ENCODE measurements at places on chromosomes 13 and 19.

- no peak for DNase-seq
Observed at GRCh38 chr13:93847162-93847561, 620.6 kb downstream of the GPC6 start.

- DNase-seq, result no peak
Observed at GRCh38 chr13:109667807-109668291, 118.5 kb downstream of the IRS2 start.

DNA sequence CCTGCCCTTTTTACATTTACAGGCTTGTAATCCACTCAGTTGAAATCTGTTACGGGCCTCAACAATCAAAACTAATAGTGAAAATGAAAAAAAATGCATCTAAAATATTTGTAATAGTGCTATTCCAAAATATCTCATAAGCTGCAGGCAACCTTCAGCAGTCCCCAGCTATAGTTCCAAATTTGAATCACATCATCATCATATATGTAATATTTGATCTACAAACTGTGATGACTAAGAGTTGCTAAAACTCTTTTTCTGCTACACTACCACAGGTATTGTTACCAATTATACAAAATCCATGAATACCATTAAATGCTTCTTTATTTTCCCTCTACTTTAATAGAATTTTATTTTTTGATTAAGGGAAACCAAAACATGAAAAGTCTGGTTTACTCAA is 121.4 kb upstream of the RFC3 start:
- no peak for DNase-seq

- DNase-seq, result no peak
Observed at GRCh38 chr13:101739382-101740178, 287.1 kb downstream of the ITGBL1 start.

- no peak for DNase-seq
Observed at GRCh38 chr19:13797870-13798269, 2.6 kb downstream of the ZSWIM4 start.

- DNase-seq, result no peak
Observed at GRCh38 chr13:110266431-110266809, 40.5 kb downstream of the COL4A1 start.

DNA sequence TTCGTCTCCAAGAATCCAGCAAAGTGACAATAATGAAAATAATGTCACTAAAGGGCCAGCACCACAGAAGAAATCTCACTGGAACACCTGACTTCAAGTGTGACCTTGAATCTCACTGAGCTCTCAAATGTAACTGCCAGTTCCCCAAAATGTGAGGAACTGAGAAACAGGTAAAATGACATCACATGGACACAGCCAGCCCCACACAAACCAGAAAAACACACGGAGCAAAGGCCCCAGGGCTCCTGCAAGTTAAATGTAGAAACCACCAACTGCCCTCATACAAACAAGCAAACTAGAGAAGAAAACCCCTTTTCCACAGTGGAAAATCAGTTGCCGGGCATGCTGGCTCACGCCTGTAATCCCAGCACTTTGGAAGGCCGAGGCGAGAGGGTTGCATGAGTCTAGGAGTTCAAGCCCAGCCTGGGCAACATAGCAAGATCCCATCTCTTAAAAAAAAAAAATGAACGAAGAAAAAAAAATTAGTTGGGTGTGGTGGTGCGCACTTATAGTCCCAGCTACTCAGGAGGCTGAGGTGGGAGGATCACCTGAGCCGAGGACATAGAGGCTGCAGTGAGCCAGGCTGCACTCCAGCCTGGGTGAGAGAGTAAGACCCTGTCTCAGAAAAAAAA is 8.7 kb upstream of the KANK2 start:
- DNase-seq, result no peak

- DNase-seq, result no peak
Observed at GRCh38 chr19:48874303-48875135, 2.3 kb downstream of the PPP1R15A start.

DNA sequence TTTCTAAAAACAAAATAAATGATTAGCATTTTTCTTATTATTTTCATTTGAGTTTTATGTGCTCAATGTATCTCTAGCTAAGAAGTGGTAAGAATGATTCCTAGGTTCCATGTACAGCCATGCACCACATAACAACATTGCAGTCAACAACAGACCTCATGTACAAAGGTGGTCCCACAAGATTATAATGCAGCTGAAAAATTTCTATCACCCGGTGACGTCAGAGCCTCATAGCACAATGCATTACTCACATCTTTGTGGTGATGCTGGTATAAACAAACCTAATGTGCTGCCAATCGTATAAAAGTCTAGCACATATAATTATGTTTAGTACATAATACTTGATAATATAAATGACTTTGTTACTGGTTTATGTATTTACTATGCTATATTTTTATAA is 120.5 kb downstream of the SLC7A1 start:
- no peak for DNase-seq

- DNase-seq, result no peak
Observed at GRCh38 chr13:22662771-22663170, 518.0 kb upstream of the SGCG start.

Measured in hypothalamus (tissue), 51 donors.